Activated CD8-positive, alpha-beta memory T cell treated with anti-CD3 and anti-CD28 coated beads for 1 hour (primary cell): ENCODE measurements at places on chromosomes 16 and 17.

DNA sequence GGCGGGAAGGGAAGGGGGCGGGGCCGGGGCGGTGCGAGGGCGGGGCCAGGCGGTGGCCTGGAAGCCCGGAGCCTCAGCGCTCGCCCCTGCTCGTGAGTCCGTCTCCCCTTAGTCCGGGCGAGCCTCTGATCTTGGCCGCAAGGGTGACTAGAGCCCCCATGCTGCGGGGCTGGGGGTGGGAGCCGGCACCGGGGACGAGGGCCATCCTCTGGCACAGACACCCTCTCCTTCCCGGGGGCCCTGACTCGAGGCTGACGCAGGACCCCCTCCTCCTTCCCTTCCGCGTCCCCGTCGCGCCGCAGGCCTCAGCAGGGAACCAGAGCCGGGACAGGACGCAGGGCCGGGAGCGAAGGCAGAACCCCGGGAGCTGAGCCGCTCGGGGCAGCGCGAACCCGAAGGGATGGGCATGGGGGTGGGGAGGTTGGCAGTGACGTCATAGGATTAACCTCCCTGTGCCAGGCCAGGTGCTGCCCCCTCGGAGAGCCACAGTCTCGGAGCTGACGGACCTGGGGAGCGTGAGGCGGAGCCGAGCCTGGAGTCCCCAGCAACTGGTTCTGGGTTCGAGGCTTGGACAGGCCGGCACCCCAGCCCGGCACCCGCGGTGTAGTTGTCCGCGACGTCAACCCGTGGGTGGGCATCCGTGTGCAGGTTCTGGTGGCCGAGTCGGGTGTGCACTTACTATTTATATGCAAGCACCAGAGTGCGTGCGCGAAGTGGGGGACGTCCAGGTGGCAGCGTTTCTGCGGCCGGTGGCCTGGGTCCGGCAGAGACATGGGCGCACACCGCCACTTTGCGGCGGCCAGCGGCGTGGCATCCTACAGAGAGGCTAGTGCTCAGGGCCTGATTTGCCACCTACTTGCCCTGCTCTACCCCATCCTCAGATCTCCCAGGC is 503 bp upstream of the PLCD3 start:
- no peak for DNase-seq

- no peak for DNase-seq
Observed at GRCh38 chr17:17934806-17935205, 37.4 kb downstream of the TOM1L2 start.

DNA sequence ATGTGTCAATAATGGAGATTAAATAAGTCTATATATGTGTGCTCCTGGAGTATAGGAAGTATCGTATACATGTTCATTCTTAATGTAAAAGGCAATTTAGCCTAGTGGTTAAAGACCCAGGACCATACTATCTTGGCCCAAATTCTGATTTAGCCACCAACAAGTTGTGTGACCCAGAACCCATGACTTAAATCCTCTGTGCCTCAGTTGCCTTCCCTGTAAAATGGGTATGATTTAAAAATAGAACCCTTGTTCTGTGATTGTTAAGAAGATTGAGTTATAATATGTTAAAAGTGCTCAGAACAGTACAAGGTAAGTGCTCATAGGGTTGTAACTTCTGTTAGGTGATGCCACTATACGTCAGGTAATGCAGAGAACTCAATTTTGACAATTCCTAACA is 18.8 kb upstream of the BLMH start:
- DNase-seq, result no peak

DNA sequence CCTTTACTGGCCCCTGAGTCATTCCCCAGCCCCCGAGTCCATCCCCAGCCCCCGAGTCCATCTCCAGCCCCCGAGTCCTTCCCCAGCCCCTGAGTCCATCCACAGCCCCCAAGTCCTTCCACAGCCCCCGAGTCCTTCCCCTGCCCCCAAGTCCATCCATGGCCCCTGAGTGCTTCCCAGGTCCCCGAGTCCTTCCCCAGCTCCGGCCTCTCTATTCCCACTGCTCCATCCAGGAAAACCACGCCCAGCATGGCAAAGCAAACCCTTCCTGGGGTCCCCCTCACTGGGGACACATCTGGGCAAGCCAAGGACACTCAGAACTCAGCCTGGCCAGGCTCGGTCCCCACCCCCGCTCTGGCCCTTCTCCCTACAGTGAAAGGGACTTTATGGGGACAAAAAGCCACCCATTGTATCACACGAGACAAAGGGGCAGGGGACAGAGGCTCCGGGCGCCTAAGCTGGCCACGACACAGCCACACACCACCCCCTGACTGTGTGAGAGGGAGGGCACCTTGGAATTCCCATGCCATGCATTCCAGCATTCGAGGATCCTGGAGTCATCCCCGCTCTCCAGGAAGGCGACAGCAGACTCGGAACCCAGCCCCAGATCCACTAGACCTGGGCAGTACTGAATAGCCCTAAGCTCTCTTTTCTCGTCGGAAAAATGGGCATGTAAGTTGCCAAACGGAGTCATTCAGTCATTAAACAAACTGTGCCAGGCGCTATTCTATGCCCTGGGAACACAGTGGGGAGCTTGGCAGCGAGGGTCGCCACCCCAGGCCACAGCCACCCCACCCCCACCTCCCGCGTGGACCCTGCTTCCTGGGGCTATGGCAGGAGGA is 14.0 kb downstream of the PLLP start:
- no peak for DNase-seq

DNA sequence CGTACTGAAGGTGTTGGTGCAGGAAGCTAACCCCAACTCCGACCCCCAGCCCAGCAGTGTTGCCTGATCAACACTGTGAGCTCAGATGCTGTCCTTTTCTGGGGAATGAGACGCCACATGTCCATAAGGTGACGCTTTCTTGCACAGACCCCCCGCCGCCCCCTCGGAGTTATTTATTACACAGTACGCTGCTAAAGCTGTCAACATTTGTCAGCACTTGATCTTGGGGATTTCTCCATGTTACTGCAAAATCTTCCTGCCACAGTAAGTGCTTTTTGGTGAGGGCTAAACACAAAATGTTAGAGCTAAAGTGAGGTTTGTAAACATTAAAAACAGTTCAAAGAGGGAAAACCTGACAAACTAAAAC is 15.9 kb downstream of the CMTM3 start:
- no peak for DNase-seq

GRCh38 chr16:79089735-79090284 is 510.7 kb downstream of the MAF start:
- no peak for DNase-seq

DNA sequence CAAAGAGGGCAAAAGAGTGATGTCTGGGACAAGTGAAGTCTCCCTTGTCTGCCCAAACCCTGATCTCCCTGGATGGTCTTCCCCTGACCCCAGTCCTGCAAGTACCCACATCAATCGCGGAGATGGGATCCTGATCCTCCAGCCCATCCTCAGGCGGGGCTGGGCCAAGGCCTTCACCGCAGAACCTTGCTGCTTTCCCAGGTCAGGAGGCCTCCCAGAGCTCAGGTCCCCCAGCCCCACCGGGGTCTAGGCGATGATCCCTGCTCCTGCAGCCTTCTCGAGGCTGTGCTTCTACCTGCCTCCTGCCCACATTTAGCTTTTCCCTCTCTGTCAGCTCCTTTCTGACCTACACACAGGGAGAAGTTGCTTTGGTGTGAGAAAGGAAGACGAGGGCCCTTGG is 6.3 kb downstream of the SLC12A4 start:
- no peak for DNase-seq

GRCh38 chr17:47621293-47622179 is 28.2 kb upstream of the KPNB1 start:
- no peak for DNase-seq

- no peak for DNase-seq
Observed at GRCh38 chr17:82105417-82105881, 7.4 kb upstream of the FASN start.
